ENCODE measurements at places on chromosomes 5 and 9. TPM values are rescaled to one million over a fixed set of nuclear protein-coding genes. Genes with fewer than 3 reads are reported as not detected.

The TAF1L gene
- not detected for total RNA-seq

DNA sequence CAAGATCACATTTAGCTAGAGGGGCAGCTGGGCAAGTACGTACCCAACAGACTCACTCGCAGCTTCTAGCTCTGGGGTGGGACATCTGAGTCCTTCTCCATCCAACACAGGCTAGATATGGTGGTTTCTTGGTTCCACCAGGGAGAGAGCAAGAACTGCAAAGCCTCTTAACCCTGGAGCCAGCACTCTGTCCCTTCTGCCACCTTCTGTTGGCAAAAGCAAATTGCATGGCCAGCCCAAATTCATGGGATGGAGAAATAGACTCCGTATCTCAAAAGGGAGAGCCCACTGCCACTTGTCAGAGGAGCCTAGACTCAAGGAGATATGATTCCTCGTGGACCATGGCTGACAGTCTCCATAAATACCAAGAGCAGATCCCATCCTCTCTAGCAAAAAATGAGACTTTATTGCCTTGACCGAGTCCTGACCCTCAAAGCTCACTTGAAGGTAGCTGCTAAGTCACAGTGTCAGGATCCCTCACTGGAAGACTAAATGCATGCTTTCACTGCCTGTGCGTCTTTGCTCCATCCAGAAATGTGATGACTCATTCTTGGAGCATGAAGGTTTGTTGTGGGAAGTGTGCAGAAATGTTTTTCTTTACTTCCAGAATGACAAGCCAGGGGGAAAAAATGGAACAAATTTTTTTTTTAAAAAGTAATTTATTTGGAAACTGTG lies 28.8 kb upstream of the ROR2 start:
- DNase-seq: no peak

The SEMA4D gene
- total RNA-seq: 13.5 TPM

The DNAJB5 gene
- total RNA-seq: 40.8 TPM

The CDH9 gene
- total RNA-seq: not detected

DNA sequence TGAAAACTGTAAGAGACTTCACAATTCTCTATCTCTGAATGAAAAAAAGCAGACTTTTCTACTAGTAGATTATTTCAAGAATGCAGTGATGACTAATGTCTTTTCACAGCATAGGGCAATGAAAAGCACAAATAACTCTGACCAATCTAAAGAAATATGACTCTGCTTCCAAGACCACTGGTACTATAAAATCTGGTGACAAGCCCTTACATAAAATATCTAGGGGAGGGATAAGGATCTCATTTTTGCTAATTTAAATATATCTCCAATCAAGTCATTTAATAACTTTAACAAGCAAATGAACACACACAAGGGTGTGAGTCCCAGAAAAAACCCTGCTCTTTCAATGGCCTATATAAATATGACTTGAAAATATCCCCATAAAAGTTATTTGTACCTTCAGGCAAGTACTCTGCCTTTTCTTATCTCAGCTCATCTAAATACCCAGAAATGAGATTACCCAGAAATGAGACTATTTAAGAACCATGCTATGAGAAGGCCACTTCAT lies 105.2 kb downstream of the GNAQ start:
- no peak for DNase-seq

The TMC1 gene
- total RNA-seq: not detected

The C9orf153 gene
- not detected for total RNA-seq

GRCh38 chr5:108634617-108635288 lies 112.9 kb upstream of the FER start:
- no peak for DNase-seq
